ENCODE measurements at places on chromosomes 5 and 9.

- peak; percentile 39 for DNase-seq
These were observed 423.8 kb downstream of the SPOCK1 start for GRCh38 chr5:137075163-137075970.

GRCh38 chr9:68999393-69000105 is 14.4 kb downstream of the PRKACG start:
- peak; percentile 67 for DNase-seq

- DNase-seq = no peak
These were observed 8.3 kb downstream of the NCS1 start for GRCh38 chr9:130180516-130180915.

GRCh38 chr5:77696120-77696519 is 57.6 kb upstream of the OTP start:
- DNase-seq = no peak

- peak; percentile 80 for DNase-seq
These were observed 49.8 kb upstream of the AFAP1L1 start for GRCh38 chr5:149221731-149222342.

GRCh38 chr5:139579-140442 is 47.8 kb downstream of the PLEKHG4B start:
- DNase-seq = no peak

GRCh38 chr5:127425868-127426267 is 91.6 kb upstream of the PRRC1 start:
- no peak for DNase-seq

GRCh38 chr5:154494036-154494435 is 16.0 kb upstream of the HAND1 start:
- no peak for DNase-seq

GRCh38 chr5:180636016-180636402 is 13.4 kb downstream of the FLT4 start:
- no peak for DNase-seq

- DNase-seq = peak; percentile 56
These were observed 29.2 kb downstream of the CDKN2A start for GRCh38 chr9:21964925-21965385.

- DNase-seq = no peak
These were observed 1.3 kb downstream of the ASTN2 start for GRCh38 chr9:117413346-117414219.

DNA sequence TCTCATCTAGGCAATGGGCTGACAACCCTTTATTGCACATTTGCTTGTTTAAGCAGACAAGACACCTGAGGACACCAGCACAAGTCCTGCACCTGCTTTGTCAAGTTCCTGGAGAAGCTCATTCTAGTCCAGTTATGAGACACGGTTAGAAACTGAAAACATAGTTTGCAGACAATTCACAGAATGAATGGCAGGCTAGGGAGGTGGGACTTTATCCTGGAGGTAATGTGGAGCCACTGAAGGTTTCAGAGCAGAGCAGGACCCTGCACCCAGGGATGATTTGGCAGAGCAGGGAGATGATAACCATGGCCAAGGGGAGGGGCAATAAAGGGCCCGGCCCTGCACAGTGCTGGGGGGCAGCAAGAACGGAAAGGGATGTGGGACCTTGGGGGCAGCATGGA is 50.7 kb upstream of the SLC25A51 start:
- no peak for DNase-seq

DNA sequence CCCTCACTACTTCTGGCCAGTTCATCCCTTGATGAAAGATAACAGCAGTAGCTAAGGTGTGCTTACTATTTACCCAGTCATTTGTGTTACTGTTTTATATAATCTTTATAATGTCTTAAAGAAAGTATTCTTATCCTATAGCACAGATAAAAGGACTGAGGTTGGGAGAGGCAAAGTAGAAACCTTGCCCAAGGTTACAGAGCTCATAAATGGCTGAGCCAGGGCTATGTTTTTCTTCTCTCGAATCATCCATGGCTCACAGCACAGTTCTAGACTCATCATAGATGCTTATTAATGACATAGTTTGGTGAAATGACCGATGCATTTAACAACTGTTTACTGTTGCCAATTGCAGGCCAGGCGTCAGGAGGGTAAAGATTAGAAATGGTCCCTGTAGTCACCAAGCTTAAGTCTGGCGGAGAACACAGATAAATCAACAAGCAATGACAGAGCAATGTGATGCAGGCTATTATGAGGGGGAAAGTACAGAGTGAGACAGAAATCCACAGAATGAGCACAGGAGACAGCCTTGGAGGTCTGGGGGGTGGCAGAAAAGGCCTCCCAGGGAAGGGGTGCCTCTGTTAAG is 65.6 kb upstream of the ZNF622 start:
- no peak for DNase-seq
